ENCODE measurements at places on chromosomes 3 and 15.

DNA sequence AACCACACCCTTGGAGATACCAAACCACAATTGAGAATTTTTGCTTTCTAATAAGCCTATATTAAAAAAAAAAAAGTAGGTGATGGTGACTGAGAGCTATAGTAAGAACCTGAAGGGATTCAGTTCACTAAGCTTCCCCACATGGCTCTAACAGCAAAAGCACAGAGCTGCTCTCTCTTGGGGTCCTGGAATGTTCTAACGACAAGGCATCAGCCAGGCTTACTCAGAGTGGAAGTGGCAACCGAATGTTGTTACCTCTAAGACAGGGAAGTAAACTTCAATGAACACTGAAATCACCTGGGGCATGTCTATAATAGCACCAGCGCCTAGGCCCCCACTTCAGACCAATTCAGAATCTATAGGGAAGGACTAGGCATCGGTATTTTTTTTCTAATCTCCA, 397.7 kb downstream of the MAGI1 start:
- DNase-seq = no peak

DNA sequence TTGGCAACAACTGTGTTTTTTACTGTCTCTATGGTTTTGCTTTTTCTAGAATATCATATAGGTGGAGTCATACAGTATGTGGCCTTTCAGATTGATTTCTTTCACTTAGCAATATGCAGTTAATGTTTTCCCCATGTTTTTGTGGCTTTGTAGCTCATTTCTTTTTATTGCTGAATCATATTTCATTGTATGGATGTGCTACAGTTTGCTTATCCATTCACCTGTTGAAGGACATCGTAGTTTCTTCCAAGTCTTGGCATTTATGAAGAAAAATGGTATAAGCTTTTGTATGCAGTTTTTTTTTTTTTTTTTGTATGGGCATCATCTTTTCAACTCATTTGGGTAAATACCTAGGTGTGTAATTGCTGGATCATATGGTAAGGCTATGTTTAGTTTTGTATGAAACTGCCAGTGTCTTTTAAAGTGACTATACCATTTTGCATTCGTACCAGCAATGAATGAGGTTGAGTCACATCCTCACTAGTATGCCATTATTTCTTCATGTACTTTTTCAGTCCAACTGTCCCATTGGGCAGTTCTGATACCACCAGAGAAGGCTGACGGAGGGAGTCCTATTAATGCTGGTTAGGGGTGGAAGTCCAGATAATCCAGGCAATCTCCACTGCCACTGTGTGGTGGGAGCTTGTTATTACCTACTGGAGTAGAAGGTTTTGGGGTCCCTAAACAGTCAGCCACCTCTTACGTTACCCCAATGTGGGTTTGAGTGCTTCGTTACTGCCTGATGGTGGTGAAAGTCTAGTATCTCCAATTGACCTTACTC, 210.5 kb downstream of the DOCK3 start:
- no peak for DNase-seq

DNA sequence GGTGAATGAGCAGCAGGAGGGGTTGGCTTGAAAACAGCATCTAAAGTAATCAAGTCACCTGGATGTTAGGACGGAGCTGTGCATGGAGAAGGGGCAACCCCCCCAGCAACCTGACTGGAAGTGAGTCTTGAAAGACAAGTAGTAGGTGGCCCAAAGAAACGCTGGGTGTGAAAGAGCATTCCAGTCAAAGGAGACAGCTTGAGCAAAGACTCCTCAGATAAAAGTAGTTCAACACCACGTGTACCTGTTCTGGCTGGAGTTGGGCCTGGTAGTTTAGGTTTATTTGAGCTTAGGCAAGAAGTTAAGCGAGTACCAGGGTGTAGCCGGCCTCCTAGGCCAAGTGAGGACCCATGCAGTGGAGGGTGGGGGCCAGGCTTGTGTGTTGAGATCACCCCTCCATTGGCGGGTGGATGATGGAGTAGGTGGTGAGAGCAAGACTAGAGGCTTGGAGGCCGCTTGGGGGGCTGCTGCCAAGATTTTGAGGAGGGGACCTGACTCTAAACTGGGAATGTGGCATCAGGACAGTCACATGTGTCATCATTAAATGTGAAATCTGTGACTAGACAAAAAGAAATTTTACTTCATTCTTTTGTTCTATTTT, 61.3 kb downstream of the ABHD2 start:
- no peak for DNase-seq

DNA sequence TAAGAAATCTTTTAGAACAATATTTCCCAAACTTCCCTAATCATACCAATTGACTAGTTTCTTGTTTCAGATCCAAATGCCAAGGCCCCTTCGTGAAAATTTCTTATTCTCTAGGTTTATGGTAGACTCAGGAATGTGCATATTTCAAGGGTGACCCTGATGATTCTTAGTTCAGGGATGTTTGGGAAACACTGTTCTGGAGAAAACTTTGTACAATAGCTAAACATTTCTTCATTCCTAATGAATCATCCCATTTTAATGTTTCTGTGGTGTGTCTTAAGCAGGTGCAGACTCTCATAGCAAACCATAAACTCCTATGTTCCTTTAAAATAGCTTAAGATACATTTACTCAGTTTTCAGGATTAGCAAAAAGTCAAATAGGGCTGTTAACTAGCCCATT, 314.5 kb downstream of the TIGIT start:
- DNase-seq = no peak

- DNase-seq = no peak
Observed at GRCh38 chr3:141625506-141625905, 112.6 kb upstream of the RNF7 start.

Data from activated CD4-positive, alpha-beta T cell treated with anti-CD3 and anti-CD28 coated beads, Interleukin-10, Interleukin-2, amounts not matched to agents 100 ng/mL and 50 ng/mL, durations not matched to agents 16 hours and 8 hours (primary cell).